ENCODE measurements at places on chromosomes 11 and 22.

DNA sequence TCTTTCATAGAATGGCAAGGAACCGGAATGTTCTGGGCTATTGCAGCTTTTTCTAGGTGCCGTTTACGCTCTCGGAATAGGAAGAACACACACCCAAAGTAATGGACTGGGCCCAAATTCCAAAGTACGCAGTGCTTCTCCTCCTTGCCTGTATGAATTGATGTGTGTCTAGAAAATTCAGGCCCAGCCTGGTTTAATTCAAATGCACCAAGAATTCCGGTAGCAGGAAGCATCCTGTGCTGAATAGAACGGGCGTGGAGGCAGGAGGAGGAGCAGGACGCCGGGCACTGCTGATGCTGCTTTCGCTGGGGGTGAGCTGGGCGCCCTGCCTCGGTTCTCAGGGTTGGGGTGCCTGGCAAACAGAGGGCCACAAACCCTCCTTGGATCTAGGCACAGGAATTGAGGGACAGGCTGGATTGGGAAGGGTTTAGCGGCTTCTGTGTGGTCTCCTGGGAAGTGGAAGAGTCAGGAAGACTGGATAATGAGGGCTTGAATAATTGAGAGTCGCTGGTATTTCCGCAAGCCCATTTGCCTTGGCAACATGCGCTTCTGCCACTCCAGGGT lies 2.0 kb downstream of the PARVB start:
- DNase-seq = no peak

DNA sequence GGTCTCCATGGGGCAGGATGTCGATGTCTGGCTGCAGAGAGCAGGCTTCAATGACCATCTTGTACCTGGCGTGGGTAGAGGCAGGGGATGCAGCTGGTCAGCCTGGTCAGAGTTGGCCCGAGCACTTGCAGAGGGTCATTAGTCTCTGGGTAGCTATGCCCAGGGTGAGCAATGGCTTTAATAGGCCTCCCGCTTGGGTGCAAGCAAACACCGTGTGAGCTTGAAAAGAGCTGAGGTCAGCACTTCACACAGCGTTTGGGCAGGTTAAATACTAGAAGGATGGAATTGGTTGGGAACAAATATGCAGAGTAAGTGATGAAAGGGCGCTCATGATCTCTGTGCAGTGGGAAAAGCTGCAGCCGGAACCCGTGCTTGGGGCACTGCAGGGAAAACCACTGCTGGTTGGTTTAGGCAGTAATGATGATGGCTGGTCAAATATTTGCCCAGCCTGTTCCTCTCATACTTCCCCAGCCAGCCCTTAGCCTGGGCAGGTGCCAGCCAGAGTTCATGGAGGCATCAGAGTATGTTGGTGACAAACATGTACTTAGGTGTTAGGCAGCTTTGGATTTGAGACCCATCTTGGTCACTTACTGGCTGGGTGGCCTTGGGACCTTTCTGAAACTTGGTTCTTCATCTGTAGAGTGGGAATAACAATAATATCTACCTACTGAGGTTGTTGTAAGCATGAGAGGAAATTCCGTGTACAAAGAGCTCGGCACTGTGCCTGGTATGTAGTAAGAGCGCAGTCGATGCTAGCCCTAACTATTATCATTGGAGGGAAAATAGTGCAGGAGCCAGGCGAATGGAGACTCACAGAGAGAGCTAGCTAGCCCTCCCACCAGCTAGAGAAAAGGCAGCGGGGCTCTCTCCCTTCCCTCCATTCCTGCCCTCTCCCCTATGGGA lies 25.2 kb upstream of the KCNJ11 start:
- DNase-seq = no peak

DNA sequence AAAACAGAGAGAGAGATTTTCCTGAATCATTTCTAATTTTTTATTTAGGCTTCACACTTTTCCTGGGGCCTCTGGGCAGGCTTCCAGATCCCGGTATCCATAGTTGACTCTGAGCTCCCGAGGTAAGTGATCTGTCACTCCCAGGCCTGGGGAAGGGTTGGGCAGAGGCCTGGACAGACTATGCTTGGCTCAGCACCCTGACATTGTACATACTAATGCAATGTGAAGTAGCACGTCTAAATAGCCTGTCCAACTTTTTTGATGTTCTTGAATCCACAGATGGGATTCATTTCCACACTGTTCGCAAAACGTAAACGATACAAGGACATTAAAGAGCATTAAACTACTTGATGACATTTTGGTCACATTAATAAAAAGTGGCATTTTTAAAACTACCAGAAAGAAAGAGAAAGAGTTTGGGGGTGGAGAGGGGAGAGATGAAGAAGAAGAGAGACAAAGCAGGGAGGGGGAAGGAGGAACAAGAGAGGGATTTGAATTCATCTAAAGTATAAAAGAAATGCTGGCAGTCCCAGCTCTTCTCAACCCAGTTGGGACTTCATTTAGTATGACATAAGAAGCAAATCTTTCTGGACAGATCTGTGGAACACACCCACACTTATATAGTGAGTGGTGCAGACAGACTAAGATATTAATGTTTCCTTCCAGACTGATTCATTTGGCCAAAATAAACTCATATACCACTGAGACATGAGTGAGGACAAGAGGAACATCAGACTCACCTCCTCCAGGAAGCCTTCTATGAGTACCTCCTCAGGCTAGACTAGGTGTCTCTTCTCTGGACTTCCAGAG lies 514.2 kb downstream of the SOX6 start:
- no peak for DNase-seq

DNA sequence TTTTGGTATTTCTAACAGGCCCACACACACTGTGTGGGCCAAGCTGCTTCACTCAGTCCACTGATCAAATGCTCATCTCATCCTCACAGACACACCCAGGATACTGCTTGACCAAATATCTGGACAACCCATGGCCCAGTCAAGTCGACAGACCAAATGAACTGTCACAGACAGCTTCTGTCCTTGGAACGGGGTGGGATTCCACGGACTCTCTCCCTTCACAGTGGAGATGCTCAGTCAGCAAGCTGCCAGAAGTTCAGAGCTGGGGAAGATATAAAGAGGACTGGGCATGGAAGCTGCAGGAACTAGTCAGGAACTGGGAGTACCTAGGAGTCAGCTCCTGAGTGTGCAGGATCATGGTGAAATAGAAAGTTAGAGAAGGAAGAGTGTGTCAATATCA lies 34.6 kb upstream of the CD81 start:
- DNase-seq = no peak

DNA sequence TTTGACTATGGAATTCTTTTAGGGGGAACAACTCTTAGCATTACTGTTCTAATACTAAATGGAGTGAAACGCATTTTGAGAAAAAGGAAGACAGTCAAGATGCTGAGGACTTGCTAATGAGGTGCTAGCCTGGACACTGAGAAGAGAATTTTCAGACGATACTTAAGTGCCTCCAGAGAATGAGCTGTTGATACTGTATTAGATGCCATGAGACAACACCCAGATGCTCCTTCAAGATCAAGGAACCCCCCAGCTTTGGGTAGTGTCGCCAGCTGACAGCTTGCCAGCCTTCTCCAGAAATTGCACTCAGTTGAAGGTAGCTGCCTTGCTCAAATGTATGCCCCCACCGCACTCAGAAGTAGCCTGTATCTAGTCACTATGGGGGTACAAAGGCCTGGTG lies 52.5 kb upstream of the SLC36A4 start:
- no peak for DNase-seq

DNA sequence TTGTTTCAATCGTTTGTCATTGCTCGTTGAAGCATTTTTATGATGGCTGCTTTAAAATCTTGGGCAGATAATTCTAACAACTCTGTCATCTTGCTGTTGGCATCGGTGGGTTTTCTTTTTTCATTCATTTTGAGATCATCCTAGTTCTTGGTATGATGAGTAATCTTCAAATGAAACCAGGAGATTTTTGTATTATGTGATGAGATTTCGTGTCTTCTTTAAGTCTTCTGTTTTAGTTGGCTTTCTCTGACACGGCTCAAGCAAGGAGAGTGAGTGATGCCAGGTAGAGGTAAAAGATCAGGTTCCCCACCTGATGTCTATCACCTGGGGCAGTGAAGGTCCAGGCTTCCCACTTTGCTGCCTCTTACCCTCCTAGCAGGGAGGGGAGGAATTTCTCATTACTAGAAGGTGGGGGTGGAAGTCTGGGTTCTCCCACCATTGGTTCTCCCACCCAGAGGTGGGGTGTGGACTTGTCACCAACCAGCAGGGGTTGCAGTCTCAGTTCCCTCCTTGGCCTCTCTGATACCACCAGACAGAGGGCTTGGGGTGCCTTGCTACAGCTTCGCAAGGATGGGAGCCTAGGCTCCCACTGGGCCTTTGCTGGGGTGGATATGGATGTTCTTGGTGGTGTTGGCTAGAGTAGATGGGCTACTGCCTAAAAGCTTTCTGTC lies 12.9 kb downstream of the CDC45 start:
- DNase-seq = no peak

All from adipocyte (in vitro differentiated cells).